Activated CD8-positive, alpha-beta T cell treated with anti-CD3 and anti-CD28 coated beads, Interleukin-2, amount 10 ng/mL, durations not matched to agents 7 days and 5 days (primary cell): ENCODE measurements at places on chromosomes 7 and 10. TPM values are rescaled to one million over a fixed set of nuclear protein-coding genes. Genes with fewer than 3 reads are reported as not detected.
A peak's percentile ranks its signal among the peaks of the same experiment; 100 is the strongest.

DNA sequence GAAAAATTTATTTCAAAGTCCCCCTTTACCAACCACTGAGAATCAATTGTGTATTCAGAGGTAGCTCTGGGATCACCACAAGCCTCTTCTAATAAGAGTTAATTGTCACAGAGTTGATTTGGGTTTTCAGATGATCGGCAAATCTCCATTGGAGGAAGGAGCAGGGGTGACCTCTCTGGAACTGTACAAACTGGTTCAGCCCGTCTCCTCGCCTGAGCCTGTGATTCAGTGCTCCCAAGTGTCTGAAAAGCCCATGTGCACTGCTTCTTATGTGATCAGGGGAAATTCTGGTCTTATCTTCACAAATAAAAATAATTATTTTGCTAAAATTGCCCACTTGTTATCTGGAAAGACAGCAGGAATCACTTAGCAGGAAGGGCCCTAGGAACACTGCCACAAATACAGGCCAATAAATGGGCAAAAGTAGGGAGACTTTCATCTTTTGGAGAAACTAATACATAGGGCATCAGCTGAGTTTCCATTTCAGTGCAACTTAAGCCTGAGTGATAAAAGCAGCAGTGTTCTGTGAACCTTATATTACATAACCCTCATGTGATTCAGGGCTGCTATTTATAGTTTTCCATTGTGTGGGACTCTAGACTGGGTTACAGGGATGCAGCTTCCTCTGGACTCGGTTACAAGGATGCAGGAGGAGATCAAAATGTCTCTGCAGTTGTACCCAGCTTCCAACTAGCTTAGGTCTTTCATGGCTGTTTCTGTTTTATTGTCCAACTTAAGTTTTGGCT is 32.3 kb downstream of the CDK1 start:
- DNase-seq = no peak
- H3K4me3 ChIP-seq = no peak overlapping the region
- peaks cover 6% of the 10 kb centered on the region for H3K36me3 ChIP-seq
- no peak overlapping the region for H3K27ac ChIP-seq
- no peaks in the 10 kb centered on the region for H3K4me1 ChIP-seq

DNA sequence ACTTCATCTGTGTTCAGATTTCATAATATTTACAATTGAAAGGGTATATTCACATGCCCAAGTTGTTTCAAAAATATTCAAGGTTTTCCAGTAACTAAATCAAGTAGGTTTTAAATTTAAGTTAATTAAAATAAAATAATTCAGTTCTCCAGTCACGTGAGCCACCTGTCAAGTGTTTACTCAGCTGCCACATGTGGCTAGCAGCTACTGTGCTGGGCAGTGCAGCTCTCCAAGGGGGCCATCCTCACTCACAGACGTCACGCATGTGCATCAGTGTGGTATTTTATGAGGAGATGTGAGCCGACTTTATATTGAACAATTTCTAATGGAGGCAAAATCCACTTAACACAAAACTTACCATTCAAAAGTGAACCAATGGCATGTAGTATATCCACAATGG is 69.7 kb upstream of the CAMK2B start:
- H3K4me1 ChIP-seq = no peaks in the 10 kb centered on the region
- DNase-seq = no peak

DNA sequence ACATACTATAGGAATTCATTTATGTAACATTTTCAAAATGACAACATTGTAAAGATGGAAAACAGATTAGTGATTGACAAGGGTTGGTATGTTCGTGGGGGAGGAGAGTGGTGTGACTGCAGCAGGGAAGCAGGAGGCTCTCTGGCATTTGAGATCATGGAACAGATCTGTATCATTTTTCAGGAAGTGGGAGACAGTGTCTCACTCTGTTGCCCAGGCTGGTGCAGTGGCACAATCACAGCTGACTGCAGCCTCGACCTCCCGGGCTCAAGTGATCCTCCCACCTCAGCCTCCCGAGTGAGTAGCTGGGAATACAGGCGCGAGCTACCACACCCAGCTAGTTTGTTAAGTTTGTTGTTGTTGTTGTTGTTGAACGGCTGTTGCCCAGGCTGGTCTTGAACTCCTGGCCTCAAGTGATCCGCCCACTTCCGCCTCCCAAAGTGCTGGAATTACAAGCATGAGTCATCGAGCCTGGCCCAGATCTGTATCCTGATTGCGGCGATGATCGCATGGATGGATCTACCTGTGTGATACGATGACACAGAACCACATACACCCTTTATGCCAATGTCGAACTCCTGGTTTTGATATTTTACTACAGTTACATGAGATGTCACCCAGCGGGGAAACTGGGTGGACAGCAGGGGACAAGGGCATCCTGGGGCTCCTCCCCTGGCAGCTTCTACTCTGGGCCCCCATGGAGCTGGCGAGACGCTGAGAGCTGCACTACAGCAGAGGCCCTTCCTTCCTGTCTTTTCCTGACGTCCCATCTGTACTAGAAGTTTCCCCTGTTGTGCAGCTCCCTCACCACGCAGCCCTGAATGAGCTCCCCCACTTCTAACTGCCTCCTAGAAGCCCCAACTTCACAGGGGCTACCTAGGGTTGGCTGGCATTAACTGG is 12.3 kb upstream of the CYTH3 start:
- no peaks in the 10 kb centered on the region for H3K36me3 ChIP-seq
- no peaks in the 10 kb centered on the region for H3K4me1 ChIP-seq
- H3K27me3 ChIP-seq = no peaks in the 10 kb centered on the region

DNA sequence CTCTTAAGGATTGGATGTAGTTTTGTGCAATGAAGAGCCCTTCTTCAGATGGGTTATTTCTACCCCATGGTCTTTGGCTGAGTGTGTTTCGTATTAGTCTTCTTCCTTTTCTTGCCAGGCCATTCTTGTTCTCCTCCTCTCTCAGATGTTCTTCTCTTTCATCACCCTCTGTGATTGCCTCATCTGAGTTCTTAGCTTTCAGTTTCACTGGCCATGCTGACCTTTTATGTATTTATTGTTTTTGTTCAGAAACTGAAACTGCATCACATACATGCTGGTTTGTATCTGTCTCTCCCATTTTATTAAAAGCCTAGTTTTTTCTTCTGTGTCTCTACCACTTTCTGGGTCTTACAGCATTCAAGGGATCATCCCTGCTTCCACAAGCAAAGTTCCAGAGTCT is 21.7 kb upstream of the PCGF5 start:
- H3K27ac ChIP-seq = peak overlapping the region; percentile 76
- DNase-seq = peak; percentile 53
- peaks cover 75% of the 10 kb centered on the region for H3K4me1 ChIP-seq
- peaks cover 6% of the 10 kb centered on the region for H3K36me3 ChIP-seq
- no peaks in the 10 kb centered on the region for H3K27me3 ChIP-seq
- peak overlapping the region; percentile 2 for H3K4me3 ChIP-seq

DNA sequence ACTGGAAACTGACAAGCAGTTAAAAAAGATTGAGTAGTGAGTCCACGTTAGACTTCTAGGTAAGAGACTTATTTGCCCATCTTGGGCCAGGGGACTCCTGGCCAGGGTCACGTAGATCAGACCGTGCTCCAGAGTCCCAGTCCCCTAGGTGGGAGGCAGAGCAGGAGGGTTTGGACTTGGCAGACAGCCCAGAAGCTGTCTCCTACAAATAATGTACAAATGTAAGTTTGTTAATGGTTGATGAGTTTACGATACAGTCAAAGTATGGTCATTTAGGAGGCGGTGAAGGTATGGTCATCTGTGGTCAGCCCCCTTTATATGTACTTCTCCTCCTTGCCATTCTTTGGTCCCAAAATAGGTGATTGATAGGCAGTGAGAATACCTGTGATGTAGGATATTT is 28.2 kb downstream of the INPP5F start:
- no peaks in the 10 kb centered on the region for H3K27me3 ChIP-seq
- no peak for DNase-seq
- no peak overlapping the region for H3K27ac ChIP-seq
- no peaks in the 10 kb centered on the region for H3K36me3 ChIP-seq

DNA sequence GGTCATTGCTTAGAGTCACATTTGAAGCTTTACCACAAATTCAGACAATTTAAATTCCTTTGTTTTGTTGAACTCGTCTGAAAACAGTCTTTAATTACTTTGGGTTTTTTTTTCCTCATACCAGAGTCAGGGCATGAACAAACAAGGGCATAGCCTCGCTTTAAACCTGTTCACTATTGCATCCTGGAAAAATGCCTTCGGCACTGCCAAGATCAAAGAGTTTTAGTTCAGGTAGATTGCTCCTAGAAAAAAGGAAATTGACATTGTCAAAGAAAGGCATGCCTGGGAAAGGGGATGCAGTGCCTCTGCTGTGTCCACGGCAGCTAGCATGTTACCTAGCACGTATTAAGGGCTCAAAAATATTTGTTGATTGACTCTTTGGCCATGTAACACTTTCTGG is 235.1 kb downstream of the ARHGAP21 start:
- H3K4me3 ChIP-seq = no peak overlapping the region
- peaks cover 2% of the 10 kb centered on the region for H3K4me1 ChIP-seq
- no peak for DNase-seq
- H3K36me3 ChIP-seq = no peaks in the 10 kb centered on the region
- H3K27ac ChIP-seq = no peak overlapping the region

The PTPRE gene
- total RNA-seq = 21.4 TPM

DNA sequence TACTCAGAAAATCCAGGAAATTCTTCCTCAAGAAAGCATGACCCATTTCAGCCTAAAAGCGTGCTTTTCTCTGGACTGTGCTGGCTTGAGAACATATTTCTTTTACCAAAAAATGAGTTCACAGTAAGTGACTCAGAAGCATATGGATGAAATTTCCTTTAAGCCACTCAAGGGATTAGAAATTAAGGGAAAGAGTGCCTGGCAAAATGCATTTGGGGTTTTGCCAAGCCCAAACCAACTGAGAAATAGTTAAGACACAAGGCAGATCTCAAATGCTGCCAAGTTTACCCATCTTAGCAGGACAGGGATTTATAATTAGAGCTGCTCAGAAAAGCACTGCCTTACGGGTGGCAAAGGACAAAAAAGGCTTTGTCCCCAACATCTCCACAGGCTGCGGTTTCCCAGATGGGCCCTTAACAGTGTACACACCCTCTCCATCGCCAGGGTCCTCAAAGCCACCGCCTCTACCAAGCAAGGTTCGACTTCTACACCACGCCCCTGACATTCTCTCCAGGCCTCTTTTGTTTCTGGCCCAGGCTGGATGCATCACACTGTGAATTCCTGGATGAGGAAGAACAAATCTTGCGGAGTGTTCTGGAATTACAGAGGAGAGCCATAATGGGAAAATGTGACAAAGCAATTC is 30.1 kb upstream of the CDHR3 start:
- H3K36me3 ChIP-seq = no peaks in the 10 kb centered on the region
- H3K27me3 ChIP-seq = peaks cover 11% of the 10 kb centered on the region
- H3K27ac ChIP-seq = no peak overlapping the region
- H3K4me1 ChIP-seq = no peaks in the 10 kb centered on the region
- DNase-seq = no peak
- H3K4me3 ChIP-seq = no peak overlapping the region

- no peaks in the 10 kb centered on the region for H3K36me3 ChIP-seq
- no peaks in the 10 kb centered on the region for H3K4me1 ChIP-seq
- H3K27ac ChIP-seq = no peak overlapping the region
These were observed 180.2 kb upstream of the FZD8 start for GRCh38 chr10:35822316-35822715.

DNA sequence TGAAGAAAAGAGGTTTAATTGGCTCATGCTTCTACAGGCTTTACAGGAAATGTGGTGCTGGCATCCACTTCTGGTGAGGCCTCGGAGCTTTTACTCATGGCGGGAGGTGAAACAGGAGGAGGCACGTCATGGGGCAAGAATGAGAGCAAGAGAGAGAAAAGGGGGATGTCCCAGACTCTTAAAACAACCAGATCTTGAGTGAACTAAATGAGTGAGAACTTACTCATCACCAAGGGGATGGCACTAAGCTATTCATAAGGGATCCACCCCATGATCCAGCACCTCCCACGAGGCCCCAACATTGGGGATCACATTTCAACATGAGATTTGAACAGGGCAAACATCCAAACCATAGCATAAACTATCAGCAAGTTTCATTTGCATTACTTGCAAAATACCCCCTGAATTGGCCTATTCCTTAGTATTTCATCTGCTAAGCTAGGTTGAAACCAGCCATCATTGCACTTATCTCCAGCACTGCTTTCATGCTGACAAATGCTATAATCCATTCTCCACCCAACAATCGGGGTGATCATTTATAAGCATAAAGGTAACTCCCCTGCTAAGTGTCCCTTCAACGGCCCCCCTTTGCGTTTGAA is 179.0 kb downstream of the NOC3L start:
- H3K27ac ChIP-seq = no peak overlapping the region
- H3K4me1 ChIP-seq = no peaks in the 10 kb centered on the region
- DNase-seq = no peak
- H3K4me3 ChIP-seq = no peak overlapping the region

GRCh38 chr10:112583236-112583939 is 136.4 kb downstream of the VTI1A start:
- H3K27me3 ChIP-seq = no peaks in the 10 kb centered on the region
- no peak overlapping the region for H3K27ac ChIP-seq
- no peak for DNase-seq
- peaks cover 2% of the 10 kb centered on the region for H3K4me1 ChIP-seq
- no peak overlapping the region for H3K4me3 ChIP-seq
- peaks cover 2% of the 10 kb centered on the region for H3K36me3 ChIP-seq

- no peaks in the 10 kb centered on the region for H3K36me3 ChIP-seq
- H3K27ac ChIP-seq = no peak overlapping the region
- peaks cover 7% of the 10 kb centered on the region for H3K4me1 ChIP-seq
- no peak for DNase-seq
- no peak overlapping the region for H3K4me3 ChIP-seq
- no peaks in the 10 kb centered on the region for H3K27me3 ChIP-seq
These were observed 138.3 kb downstream of the LRRN3 start for GRCh38 chr7:111229181-111229740.

The ALDH18A1 gene
- 63.9 TPM for total RNA-seq

DNA sequence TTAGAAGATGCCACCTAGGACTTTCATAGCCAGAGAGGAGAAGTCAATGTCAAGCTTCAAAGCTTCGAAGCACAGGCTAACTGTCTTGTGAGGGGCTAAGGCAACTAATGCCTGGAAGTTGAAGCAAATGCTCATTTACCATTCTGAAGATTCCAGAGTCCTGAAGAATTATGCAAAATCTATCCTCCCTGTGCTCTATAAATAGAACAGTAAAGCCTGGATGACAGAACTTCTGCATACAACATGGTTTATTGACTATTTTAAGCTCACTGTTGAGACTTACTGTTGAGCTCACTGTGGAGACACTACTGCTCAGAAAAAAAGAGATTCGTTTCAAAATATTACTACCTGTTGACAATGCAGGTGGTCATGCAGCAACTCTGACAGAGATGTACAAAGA is 28.6 kb downstream of the TNS3 start:
- H3K36me3 ChIP-seq = no peaks in the 10 kb centered on the region
- no peak for DNase-seq
- H3K4me1 ChIP-seq = no peaks in the 10 kb centered on the region
- H3K27ac ChIP-seq = no peak overlapping the region

DNA sequence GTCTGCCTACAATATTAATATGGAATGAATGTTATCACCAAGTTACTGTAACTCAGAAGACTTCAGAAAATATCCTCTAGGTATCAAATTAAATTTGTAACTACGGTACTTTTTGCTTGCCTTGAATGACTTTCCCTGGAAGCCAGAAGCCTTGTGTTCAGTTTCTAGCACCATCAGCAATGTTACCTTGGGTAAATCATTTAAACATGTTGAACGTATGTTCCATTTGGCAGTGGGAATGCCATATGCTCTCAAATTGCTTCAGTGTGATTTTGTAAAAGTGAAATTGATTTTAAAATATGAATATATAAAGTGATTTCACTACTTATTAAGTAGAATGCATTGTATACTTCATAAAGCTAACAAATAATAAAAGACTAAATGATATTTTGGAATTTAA is 11.2 kb downstream of the RPA3 start:
- no peak overlapping the region for H3K27ac ChIP-seq
- no peak overlapping the region for H3K4me3 ChIP-seq
- H3K36me3 ChIP-seq = no peaks in the 10 kb centered on the region
- peaks cover 2% of the 10 kb centered on the region for H3K4me1 ChIP-seq
- no peaks in the 10 kb centered on the region for H3K27me3 ChIP-seq

The WEE2 gene
- total RNA-seq = not detected

The C10orf62 gene
- total RNA-seq = not detected
